AG04449 (cell line): ENCODE measurements at places on chromosomes 11 and 22.
A peak's percentile ranks its signal among the peaks of the same experiment; 100 is the strongest.

GRCh38 chr11:32920570-32920969 is 28.0 kb downstream of the QSER1 start:
- no peak for DNase-seq

DNA sequence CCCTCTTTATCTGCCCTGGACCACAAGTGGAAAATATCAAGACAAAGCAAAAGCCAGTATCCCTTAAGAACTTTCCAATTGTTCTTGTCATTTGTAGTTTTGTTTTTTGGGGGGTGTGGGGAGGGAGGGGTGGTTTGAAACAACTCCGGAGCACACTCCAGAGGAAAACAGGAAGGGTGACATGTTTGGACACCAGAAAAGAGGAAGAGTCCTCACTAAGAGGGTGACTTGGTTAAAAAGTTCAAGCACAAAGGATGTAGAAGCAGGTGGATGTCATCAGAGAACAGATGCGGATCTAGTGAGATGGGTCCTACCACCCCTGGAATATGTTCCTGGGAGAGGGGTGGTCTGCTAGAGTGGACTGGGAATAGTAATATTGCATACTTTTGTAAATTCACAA is 25.8 kb downstream of the ADAMTS8 start:
- no peak for DNase-seq

DNA sequence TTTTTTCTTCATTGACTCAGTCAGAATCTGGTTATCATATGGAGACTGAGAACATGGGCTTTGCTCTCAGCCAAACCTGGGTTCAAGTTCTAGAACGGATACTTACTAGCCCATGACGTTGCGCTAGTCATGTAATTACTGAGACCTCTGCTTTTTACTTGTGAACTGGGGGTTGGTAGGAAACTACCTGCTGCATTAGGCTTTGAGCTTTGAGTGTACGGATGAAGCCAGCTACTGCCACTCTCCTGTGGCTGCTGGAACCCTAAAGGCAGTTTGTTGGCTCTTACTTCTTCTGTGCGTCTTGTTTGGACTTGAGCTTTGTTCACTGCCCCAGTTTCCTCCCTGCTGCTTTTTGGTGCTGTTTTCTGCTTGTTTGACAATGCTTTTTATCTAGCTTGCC is 18.1 kb downstream of the PPP6R2 start:
- no peak for DNase-seq

DNA sequence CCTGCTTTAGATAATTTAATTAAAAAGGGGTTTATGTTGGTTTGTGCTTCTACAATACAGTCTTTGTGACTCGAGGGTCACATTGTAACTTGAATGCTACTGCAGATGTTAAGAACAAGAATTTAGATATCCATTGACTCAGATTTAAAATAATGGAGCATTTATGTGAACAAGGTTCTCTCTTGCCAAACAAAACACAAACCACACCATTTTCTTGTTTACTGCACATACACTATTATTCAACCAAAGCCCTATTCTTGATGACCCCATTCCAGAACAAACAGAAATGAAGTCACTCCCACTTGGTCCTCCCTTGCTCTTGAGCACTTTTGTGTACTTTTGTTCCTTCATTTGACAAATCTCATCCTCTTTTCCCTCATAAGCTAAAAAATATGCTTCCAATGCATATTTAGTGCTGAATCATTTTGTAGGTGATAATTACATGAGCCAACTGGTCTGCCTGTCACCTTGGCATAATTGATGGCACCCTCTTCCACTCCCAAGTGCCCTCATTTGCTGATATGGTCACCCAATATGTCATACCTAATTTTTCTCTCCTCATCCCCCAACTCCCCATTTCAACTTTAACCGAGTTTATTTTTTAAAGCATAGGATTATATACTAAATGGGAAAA is 2.8 kb downstream of the C11orf71 start:
- DNase-seq, result no peak

DNA sequence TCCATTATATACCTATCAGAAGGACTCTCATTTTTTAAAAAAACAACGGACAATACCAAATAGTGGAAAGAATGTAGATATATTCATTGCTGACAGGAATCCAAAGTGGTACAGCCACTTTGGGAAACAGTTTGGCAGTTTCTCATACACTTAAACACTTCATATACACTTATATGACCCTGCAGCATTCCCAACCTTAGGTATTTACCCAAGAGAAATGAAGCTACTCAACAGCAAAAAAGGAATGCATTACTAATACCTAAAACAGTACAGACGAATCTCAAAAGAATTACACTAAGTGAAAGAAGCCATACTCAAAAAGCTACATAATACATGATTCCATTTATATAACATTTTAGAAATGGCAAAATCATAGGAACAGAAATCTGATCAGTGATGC is 51.5 kb downstream of the RBFOX2 start:
- peak; percentile 86 for DNase-seq
